A549 treated with CpdA at 1 μM for 4 hours (cell line): ENCODE measurements at places on chromosomes 2 and 18. TPM values are rescaled to one million over a fixed set of nuclear protein-coding genes. Genes with fewer than 3 reads are reported as not detected.

TANC1 gene
- 7.3 to 9.8 TPM (median 9.1 TPM) in 5 replicates for total RNA-seq

STAM2 gene
- total RNA-seq: 7.6 to 11.9 TPM (median 9.9 TPM) in 5 replicates

CAPG gene
- total RNA-seq: 86.1 to 105 TPM (median 92.6 TPM) in 5 replicates

ADGRF3 gene
- total RNA-seq: 0.09 to 0.31 TPM (median 0.12 TPM) in 5 replicates

CD226 gene
- total RNA-seq: 0.06 to 0.16 TPM (median 0.09 TPM) in 4 of 5 replicates, not detected in the other

ANKRD44 gene
- total RNA-seq: 1.1 to 2.2 TPM (median 1.5 TPM) in 5 replicates

POTEC gene
- not detected in 5 replicates for total RNA-seq

IMPACT gene
- total RNA-seq: 10.7 to 13.9 TPM (median 13.0 TPM) in 5 replicates

KANSL1L gene
- 0.47 to 0.84 TPM (median 0.65 TPM) in 5 replicates for total RNA-seq

PPM1G gene
- 165 to 183 TPM (median 172 TPM) in 5 replicates for total RNA-seq

UGT1A7 gene
- total RNA-seq: 3.9 to 6.1 TPM (median 4.4 TPM) in 5 replicates

CDK5R2 gene
- 0.89 to 3.2 TPM (median 2.2 TPM) in 5 replicates for total RNA-seq

RIT2 gene
- total RNA-seq: not detected in 5 replicates

POTEI gene
- total RNA-seq: 0.01 TPM in 1 of 5 replicates, not detected in the others

PTPRN gene
- 0.86 to 2.1 TPM (median 0.92 TPM) in 5 replicates for total RNA-seq

DOCK10 gene
- 43.4 to 56.2 TPM (median 46.6 TPM) in 5 replicates for total RNA-seq

KATNAL2 gene
- 1.5 to 1.9 TPM (median 1.7 TPM) in 5 replicates for total RNA-seq

MOCOS gene
- total RNA-seq: 2.7 to 4.6 TPM (median 2.7 TPM) in 5 replicates

SERPINB11 gene
- 0.11 TPM in 1 of 5 replicates, not detected in the others for total RNA-seq

CHST9 gene
- not detected in 5 replicates for total RNA-seq

SLC19A3 gene
- total RNA-seq: 2.5 to 3.6 TPM (median 2.8 TPM) in 5 replicates

GREB1L gene
- total RNA-seq: 1.3 to 2.6 TPM (median 2.1 TPM) in 5 replicates

ALPI gene
- total RNA-seq: not detected in 5 replicates

CNDP1 gene
- not detected in 5 replicates for total RNA-seq

GALNT5 gene
- 2.8 to 3.1 TPM (median 2.8 TPM) in 5 replicates for total RNA-seq

FAP gene
- total RNA-seq: 0.12 TPM in 1 of 5 replicates, not detected in the others

PTPN4 gene
- total RNA-seq: 16.2 to 33.2 TPM (median 17.6 TPM) in 5 replicates

AMER3 gene
- not detected in 5 replicates for total RNA-seq

KIF1A gene
- total RNA-seq: 0.65 to 1.3 TPM (median 0.76 TPM) in 5 replicates

ACVR1C gene
- total RNA-seq: 0.01 to 0.05 TPM (median 0.02 TPM) in 4 of 5 replicates, not detected in the other

RAMP1 gene
- 0.09 TPM in 1 of 5 replicates, not detected in the others for total RNA-seq

ZNF638 gene
- 68.2 to 90.3 TPM (median 72.9 TPM) in 5 replicates for total RNA-seq

AGXT gene
- total RNA-seq: 0.05 TPM in 1 of 5 replicates, not detected in the others

ALPG gene
- 0.06 to 0.23 TPM (median 0.12 TPM) in 4 of 5 replicates, not detected in the other for total RNA-seq

NCKAP5 gene
- total RNA-seq: 1.2 to 1.3 TPM (median 1.3 TPM) in 5 replicates

MC4R gene
- total RNA-seq: not detected in 5 replicates

DSC2 gene
- 0.98 to 1.5 TPM (median 1.2 TPM) in 5 replicates for total RNA-seq

DLX1 gene
- total RNA-seq: 3.0 to 3.8 TPM (median 3.5 TPM) in 5 replicates

KRTCAP3 gene
- total RNA-seq: 0.37 to 1.5 TPM (median 0.70 TPM) in 5 replicates

CHN1 gene
- total RNA-seq: 18.2 to 24.9 TPM (median 20.1 TPM) in 5 replicates

TCF4 gene
- 1.4 to 4.1 TPM (median 1.8 TPM) in 5 replicates for total RNA-seq

ANKRD36B gene
- 3.0 to 6.4 TPM (median 4.9 TPM) in 5 replicates for total RNA-seq

GPR45 gene
- not detected in 5 replicates for total RNA-seq

ATOH8 gene
- total RNA-seq: 4.2 to 6.6 TPM (median 4.5 TPM) in 5 replicates

COL6A3 gene
- total RNA-seq: 0.02 to 0.25 TPM (median 0.10 TPM) in 5 replicates

CHMP1B gene
- total RNA-seq: 42.8 to 53.3 TPM (median 43.5 TPM) in 5 replicates

CNTNAP5 gene
- not detected in 5 replicates for total RNA-seq
